Esophagus squamous epithelium (tissue), 5 donors: ENCODE measurements at places on chromosomes 6 and 20.

DNA sequence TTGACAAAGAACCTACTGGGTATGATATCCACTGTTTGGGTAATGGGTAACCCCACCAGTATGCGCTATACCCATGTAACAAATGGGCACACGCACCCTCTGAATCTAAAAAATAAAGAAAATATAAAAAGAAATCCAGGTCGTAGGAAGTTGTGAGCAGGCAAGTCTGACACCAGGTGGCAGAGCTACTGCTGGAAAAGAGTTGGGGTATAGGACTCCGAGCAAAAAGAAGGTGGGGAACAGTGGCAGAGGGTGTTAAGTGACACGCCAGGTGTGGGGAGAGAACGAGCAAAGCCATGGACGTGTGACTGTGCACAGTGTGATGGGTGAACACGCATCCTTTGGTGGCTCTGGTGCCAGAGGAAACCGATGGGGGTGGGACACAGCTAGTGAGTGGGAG, 46.7 kb downstream of the NOX3 start:
- no peak for DNase-seq

- no peak for DNase-seq
Measured at GRCh38 chr6:36515844-36516243, 31.4 kb downstream of the STK38 start.

GRCh38 chr6:73109659-73110058, 115.6 kb downstream of the KHDC1L start:
- DNase-seq: no peak

GRCh38 chr20:58349570-58349969, 39.5 kb upstream of the VAPB start:
- no peak for DNase-seq

DNA sequence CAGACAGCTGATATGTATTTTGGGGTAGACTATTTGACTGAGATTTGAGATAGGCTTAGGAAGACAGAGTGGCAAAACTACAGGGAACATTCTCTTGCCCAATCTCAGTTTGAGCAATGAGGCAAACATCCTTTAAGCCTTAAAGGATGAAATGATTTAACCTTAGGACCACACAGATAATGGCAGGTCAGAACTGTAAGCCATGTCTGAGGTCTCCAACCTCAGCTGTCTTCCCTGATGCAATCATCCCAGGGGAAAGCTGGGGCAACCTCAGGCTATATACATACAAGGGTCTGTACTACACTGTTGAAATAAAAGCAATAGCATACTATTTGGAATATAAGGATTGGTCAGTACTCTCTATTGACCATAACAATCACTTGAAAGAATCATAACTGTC, 83.8 kb upstream of the NUP153 start:
- no peak for DNase-seq

DNA sequence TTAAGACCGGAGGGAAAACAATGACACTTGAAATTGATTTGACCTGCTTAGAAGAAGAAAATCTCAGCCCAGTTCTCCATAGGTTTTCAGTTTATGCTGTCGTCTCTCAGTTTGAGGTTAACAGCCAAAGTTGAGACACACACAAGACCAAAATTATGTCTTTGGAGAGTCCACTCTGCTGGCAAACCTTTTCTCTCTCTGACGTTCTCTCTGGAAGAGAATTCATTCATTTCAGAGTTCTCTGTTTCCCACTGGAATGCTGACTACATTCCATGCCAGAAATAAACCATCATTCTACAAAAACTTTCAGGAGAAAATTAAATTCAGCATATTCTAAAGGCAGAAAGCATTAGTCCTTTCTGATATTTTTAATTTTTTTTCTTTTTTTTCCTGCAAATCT, 155.2 kb downstream of the TFAP2A start:
- DNase-seq: no peak

DNA sequence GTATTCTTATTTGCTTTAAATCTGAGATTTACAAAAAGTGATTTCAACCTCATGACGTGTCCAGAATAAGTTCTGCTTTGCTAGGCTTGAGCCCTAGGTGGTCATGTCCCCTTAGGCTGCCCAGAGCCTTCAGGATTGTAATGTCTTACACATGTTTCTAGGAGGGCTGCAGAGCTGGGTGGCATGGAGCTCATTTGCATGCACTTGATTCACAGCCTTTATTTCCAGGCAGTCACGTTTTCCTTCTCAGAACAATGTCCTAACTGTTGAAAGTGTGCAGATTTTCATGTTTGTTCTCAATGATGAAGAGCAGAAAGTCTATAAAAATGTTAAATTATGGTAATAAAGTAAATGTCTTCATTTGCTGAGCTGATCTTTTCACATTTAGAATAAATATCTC, 448.6 kb upstream of the SOX4 start:
- DNase-seq: no peak

- DNase-seq: no peak
Measured at GRCh38 chr20:35561268-35561667, 19.4 kb downstream of the ERGIC3 start.

- no peak for DNase-seq
Measured at GRCh38 chr6:43334466-43335095, 26.0 kb upstream of the CRIP3 start.

DNA sequence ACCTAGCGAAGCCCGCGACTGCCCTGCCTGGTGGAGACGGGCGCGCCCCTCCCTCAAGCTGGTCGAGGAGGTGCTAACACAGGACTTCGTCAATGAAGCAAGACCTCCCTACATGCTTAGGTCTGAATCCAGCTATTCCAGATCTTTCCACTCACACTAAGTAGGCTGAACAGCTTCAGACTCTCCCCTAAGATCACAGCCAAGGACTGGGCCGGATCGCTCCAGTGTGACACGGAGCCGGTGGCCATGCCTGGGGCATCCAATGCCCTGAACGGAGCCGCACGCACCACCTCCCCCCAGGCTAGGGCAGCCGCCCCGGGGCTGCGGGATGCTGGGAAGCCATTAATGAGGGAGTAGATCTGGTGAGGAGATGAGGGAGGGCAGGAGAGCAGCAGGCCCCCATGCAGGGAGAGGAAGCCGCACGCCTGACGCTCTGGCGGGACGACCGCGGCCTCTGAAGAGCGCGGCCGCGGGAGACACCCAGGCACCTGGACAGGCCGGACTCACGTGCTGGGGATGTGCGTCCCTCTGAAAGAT, 200.0 kb downstream of the WDR27 start:
- DNase-seq: no peak

GRCh38 chr20:53923566-53924369, 146.6 kb downstream of the BCAS1 start:
- no peak for DNase-seq

GRCh38 chr6:15264902-15265761, 19.3 kb downstream of the JARID2 start:
- no peak for DNase-seq

DNA sequence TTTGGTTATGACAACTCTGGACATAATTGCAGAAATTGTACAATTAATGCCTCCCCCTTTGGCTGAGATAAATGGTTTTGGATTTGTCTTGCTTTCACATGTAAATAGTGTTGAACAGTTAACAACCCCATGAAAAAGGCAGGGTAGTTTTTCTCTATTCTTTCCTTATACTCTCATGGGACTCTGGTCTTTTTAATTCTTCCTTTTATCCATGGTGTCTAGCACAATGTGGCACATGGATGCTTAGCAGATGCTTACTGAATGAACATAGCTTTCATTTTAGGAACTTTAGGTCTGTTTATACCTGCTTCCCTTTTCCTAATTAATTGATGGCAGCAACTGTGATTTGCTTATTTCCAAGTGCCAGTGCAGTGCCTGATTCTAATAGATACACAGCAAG, 75.6 kb downstream of the NCOA3 start:
- no peak for DNase-seq

GRCh38 chr6:51024126-51024525, 205.5 kb downstream of the TFAP2B start:
- DNase-seq: no peak

DNA sequence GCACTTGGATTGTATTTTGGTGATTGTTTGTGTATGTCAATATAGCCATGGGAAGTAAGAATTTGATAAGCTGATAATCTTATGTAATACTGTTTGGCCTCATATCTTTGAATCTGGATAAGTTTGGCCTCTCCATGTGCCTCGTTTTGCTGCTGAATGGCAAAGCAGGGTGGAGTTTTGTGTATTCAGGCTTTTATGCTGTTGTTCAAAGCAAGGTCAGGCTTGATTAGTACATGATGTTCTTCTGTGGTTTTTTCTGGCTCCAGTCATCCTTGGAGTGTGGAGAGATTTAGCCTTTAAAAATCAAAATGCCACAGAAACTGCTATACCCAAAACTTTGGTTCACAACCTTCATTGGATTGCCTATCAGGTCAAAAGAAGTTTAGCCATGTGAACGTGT, 728.9 kb upstream of the GJE1 start:
- DNase-seq: no peak

- no peak for DNase-seq
Measured at GRCh38 chr6:128358244-128358776, 162.1 kb downstream of the PTPRK start.

DNA sequence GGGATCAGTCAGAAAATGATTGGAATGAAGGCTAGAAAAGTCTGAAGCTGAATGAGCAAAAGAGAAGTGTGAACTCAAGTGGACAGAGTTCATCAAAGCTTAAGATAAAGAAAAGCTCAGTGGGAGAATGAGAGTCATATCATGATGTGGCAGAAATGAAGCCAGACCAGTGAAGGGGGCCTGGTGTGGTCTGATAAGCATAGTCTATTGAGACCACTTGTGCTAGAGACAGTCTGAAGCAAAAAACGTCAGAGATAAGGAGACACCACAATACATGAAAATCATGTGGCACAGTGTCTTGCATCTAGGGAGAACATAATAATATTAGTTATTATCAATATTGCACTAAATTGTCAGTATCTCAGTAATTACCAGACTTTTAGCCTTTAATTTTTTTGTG, 601.5 kb downstream of the UTRN start:
- DNase-seq: no peak

DNA sequence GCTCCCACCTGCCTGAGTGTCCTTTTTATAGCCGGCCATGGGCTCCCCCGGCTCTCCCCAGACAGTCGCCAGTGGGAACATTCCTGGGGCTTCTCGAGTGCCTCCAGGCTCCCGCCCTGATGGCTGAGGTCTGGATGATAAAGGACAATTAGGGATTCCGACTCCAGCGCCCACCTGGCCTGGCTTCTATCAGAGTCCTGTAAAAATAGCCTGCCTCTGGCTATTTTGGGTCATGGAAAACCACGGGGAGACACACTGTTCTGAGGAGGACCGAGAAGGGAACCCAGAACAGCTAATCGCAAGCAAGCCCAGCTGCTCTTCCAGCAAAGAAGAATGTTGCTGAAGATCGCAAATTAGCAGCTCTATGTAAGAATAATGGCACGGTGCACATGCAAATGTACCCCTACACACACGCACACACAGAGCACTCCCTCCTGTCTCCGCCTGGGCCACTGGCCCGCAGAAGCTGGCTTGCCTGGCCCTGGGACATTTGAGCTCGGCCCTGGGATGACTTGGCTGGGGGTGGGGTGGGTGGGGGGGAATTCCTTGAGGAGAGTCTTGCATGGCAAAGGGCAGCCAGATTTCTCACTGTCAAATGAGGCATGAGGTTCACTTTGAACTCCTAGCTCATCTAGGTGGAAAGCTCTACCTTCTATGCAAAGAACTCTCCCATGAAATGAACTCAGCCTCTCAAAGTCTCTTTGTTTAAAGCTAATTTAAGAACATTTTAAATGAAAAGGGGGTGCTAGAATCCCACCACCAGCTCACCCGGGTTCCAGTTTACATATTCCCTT, 55.3 kb downstream of the CTCFL start:
- DNase-seq: no peak

DNA sequence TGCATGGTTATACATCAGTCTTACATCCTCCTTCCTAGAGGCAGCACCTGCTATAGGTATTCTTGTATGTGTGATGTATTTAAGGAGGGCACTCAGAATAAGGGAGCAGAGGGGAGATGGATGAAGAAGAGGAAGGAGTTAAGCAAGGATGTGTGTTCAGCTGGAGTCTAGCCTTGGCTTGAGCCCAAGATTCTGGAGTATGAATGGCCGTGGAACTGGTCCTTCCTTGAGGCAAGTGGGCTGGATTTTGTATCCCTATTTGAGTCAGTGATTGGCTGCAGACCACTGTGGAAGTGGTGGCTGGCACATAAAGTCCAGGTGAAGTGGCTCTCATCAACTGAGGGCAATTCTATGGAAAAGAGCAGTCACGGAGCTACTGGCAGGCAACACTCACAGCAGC, 112.0 kb upstream of the RNF24 start:
- DNase-seq: no peak

- no peak for DNase-seq
Measured at GRCh38 chr6:26329763-26330511, 35.1 kb upstream of the BTN3A2 start.

DNA sequence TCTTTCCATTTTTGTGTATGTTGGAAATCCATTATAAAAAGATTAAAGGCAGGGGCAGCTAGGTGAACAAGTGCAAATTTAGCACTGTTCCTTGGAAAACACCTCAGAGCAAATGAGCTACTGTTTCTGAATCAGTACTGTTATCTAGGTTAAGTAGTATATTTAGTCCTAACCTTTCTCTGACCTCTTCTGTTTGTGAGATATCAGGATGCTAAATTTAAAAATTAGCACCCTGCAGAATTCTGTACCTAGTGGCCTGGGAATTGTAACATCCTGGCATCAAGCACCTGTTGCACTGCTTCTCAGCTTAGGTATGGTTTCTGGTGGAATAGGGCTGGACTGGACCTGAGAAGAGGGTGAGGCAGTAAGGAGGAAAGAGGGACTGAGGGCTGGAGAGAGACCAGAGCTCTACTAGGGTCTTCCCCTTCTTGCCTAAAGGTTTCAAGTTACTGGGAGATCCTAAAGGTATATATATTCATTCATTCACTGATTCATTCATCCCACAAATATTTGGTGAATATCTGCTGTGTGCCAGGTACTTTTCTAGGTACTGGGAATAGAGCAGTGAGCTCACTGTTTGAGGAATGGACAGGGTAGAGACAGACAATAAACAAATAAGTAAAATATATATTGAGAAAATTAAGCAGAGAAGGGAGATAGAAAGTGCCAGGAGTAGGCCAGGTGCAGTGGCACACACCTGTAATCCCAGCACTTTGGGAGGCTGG, 5.2 kb downstream of the ZNF76 start:
- DNase-seq: no peak

DNA sequence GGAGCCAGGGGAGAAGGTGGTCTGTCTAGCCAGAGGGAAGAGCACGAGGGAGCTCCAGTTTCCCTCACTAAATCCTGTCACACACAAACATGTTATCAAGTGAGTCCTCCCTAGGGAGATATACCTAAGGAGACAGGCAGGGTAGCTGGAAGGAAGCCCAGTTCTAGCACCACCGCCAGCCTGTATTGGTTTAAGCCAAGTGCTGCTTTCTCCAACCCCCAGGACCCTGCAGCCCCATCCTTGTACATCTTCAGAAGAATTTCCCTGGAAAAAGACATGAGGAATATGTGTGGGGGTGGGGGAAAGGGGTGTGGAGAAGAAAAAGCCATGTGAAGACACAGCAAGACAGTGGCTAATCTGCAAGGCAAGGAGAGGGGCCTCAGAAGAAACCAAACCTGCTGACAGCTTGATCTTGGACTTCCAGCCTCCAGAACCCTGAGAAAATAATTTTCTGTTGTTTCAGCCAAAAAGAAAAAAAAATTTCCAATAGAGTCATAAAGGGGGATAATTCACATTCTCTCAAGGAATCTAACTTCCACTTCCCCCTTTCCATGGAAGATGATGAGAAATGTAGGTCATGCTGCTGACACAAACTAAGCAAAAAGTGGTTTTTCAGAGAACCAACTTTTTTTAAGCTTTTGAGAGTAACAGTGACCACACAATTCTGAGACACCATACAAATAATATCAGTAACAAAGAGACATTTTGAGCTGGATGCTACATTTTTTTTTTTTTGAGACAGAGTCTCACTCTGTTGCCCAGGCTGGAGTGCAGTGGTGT, 103.2 kb upstream of the PRDM1 start:
- no peak for DNase-seq

- DNase-seq: no peak
Measured at GRCh38 chr6:75308250-75308988, 23.8 kb upstream of the TMEM30A start.
